ENCODE measurements at places on chromosomes 5 and 9.
A peak's percentile ranks its signal among the peaks of the same experiment; 100 is the strongest.

GRCh38 chr5:61171479-61171878, 9.2 kb upstream of the SMIM15 start:
- no peak for DNase-seq

DNA sequence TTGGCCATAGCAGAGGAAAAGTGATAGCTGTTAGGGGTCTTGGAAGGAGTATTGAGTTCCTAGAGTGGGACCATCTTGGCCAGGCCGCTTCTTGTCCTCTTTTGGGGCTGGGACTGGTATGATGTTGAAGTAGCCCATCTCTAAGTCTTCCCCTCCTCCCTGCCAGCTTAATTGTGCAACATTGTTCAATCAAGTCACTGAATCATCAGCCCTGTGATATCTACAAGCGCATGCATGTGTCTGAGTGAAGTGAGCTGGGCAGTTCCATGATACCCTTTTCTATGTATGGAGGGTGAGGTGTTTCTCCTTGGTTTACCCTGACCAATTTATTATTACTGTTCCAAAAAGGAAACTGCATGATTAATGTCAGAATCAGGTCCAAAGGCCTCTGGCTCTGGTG, 112.2 kb downstream of the C9orf152 start:
- DNase-seq: no peak

DNA sequence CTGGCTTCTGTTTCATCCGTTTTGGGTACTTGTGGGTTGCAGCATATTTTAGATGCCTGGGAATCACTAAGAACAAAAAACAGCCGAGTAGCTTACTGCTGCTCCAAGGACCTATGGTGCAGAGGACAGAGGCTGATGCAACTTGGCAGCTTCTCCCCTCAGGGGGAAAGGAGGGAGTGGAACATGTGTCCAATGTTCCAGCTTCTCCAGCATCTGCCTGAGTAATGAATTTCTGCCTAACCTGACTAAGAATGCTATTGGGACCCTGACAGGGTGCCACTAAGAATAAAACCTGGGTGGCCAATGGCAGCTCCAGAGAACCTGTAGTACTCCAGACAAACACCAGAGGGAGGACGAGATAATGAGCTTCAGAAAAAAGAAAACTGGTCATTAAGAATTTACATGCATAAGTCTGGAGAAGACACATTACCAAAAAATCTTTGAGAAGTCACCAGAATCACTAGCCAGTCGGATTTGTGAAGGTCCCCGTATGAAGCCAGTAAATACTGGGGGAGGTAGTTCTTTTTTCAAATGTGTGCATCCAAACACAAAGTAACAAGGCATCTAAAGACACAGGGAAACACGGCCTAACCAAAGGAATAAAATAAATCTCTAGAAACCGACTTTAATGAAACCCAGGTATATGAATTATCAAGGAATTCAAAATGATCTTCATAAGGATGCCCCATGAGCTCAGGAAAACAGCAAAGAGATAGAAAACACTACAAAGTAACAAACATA, 293.5 kb downstream of the HINT1 start:
- peak; percentile 5 for DNase-seq

DNA sequence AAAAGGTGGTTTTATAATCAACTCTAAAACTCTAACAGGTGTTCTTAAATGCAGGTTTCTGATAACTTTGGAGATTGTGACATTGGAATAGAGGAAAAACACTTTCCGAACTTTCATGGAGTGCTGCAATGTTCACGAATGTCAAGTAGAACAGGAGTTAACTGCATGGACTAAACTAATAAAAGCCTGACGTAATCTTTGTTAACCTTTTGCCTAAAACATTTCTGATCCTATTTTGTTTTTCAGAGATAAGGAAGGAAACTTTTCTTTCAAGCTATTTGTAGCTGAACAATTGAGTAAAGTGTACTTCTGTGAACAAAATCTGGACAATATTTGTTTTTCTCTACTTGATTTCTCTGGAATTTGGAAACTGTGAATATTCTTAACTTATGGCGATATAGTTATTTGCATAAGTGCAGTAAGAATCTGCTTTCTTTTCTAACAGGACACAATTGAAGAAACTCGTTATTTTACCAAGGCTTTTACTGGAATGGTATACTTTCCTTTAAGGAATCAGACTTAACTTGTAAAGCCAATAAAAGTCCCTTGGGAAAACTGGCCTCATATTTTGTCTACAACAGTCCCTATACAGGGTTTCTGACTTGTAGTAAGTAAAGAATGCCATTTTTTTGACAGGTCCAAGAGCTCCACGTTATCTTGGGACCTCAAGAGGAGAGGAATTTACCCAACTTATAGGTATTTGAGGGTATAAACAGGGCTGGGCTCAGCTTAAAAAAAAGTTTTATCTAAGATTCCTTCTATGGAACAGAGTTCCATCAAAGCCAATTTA, 154.7 kb downstream of the NXNL2 start:
- DNase-seq: no peak

- DNase-seq: no peak
These were observed 79.1 kb downstream of the OLFM1 start for GRCh38 chr9:135166565-135166964.

DNA sequence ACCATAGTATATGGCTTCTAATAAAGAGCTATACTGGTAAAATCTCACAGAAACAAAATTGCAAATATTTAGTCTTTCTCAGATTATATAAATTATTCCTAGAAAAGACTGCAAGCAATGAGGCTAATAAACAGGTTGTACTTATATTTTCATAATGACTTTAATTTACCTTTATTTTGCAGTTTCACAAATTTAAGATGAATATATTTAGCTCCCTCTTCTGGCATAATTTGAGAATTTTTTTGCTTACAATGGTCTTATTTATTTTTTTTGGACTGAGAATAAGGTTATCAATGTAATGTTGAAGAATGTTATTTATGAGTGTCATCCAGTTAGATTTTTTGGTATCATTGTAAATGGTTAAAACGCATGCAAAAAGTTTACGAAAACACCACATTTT, 56.7 kb downstream of the PIK3R1 start:
- no peak for DNase-seq

- DNase-seq: no peak
These were observed 10.3 kb upstream of the GLE1 start for GRCh38 chr9:128494108-128494745.

- DNase-seq: no peak
These were observed 702.8 kb downstream of the SEMA5A start for GRCh38 chr5:8842971-8843551.

- no peak for DNase-seq
These were observed 44.2 kb downstream of the SNX30 start for GRCh38 chr9:112794731-112795130.

DNA sequence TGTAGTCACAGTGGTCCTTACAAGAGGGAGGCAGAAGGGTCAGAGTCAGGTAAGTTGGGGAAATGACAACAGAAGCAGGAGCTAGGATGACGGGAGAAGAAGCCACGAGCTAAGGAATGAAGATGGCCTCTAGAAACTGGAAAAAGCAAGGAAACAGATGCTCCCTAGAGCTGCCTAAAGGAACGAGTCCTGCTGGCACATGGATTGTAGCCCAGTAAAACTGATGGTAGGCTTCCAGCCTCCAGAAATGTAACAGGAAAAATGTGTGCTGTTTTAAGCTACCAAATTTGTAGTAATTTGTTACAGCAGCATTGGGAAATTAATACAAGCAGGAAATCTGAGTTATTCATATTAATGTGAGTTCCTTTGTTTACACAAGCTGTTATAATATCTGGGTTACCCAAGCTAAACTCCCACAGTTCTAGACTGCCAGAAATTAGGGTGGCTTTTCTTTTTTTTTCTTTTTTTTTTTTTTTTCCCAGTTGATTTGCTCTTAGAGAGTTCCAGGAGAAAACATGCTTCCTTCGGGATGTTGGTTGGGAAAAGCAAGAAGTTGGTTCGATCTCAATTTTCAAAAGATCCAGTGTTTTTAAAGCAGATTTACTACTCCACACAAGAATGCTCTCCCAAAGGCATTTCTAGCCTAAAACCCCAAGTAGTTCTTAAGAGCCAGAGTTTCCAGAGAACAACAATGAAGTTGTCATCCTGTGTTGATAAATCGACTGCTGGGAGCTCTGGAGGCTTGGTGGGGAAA, 400.0 kb upstream of the SLC24A2 start:
- DNase-seq: no peak

- no peak for DNase-seq
These were observed 405.4 kb upstream of the ACTBL2 start for GRCh38 chr5:57887851-57888621.

- DNase-seq: no peak
These were observed 50.3 kb downstream of the NSUN2 start for GRCh38 chr5:6582507-6583048.

DNA sequence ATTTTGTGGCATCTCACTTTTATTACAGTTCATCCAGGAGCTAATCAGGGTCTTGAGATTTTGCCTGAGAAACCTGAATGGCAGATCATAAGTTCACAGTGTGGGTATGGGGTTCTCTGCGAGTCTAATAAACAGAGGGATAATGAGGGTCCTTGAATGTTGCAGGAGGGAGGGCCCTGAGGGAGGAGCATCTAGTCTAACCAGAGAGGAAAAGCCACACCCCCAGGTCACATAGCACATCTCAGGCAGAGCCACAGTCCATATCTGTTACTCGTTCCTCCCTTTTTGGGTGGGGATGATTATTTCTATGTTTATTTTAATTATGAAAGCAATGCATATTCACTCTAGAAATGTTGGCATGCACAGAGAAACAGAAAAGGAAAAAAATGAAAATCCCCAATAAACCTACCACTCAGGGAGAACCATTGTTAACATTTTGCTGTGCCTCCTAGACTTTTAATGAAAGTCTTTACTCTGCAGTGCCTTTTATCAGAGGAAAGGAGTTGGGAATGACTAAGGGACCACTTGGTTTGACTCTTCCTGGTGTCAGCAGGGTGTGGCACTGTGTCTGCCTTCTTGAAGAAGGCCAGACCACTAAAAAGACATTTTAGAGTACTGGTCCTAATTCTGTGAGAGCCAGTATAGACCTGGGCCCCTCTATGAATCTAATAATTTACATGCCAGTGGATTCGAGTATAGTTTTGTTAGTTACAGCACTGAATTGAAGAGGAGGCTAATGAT, 2.8 kb downstream of the GALNT12 start:
- DNase-seq: no peak

DNA sequence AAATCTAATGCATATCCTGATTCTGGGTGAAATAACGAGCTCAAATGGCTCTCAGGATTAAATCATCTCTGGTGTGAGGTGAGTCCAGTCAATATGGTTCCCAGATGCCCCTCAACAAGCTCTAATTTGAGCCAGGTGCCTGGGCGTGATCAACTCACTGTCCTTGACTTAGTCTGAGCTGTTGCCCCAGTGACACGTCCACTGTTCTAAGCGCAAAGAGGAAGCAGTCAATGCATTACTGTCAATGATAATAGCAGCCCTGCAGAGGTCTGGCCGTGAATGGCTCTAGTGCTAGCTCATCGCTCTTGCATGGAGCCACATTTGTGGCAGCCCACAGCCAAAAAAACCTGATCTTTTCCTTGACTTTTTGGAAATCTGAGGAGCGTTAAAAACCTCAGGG, 128.6 kb upstream of the EFNA5 start:
- DNase-seq: no peak

DNA sequence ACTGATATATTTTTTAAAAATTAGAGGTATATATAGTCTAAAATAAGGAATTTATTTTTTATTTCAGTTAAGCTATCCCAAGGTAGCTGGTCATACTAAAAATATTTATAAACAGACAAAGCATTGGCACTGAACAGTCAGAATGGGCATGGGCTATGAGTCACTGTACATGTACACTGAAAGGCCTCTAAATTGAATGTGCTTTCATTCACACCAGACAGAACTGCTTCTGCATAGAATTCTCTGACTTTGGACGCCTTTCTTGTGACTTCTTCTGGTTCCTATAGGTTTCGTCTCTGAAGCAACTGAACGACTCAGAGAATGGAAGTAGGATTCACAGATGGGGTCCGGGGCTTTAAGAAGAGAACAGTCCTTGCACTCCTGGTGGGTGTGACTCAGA, 394.8 kb upstream of the MEF2C start:
- no peak for DNase-seq

DNA sequence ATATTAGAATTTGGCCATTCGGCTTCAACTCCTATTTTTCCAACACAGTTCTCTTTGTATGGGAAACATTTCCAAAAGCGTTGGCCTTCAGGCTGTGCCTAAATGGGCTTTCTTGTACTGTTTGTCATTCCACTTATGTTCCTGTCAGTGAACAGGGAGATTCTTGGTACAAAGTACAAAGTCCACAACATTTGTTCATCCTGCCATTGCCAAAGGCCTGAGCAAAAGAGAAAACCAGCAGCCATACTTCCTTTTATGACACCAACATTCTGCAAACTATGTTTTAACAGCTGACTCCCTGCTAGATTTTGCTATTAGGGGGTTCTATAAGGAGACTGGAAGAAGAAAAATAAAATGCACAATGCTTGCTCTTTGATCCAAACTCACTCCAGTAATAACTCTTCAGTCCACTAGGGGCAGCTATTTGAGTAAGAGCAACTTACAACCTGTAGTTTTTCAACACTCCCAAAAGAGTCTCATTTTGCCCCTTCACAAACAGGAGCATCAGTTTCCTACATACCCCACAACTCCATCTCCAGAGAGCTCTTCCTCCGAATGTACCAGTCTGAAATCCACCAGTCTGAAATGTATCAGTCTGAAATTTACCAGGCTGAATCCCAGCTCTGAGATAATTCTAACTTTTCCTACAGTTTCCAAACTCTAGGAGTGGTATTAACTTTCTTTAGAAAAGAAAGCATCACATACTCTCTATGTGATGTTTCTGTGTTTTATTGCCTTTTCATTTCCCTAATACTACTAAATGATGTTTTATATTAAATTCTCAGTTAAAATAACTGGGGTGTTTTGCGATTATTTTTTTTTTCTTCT, 693.8 kb downstream of the DNAH5 start:
- DNase-seq: no peak

DNA sequence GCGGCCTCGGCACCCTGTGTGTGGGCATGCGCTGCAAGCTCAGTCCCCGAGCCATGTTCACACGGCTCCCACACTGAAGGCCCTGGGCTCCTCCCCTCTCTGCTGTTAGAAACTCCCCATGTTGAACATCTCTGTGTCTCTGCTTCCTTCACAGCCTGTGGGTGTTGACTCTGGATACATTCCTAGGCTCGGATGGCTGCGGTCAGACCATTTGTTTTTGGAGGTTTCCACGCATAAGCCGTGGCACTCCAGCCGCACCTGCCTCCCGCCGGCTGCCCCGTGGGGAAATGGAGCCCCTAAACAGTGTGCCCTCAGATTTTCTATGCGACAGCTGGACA, 31.2 kb upstream of the LRRC14B start:
- no peak for DNase-seq

DNA sequence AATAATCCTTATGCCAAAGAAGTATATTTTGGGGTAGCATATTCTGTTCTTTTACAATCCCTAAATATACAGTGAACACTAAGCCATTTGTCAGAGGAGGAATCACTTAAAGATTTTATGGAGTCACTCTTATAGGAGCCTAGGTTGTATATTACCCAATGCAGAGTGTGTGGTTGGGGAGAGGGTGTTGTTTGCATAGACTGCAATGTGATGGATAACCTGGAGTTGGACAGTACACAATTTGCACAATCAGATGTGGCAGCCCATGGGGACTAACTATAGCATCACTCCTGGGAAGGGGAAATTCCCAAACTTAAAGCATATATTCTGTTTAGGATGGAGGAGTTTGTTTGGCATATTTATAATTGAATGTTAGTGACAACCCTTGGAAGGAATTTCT, 9.6 kb upstream of the NDFIP1 start:
- no peak for DNase-seq
